ENCODE measurements at places on chromosomes 2 and 18.
A peak's percentile ranks its signal among the peaks of the same experiment; 100 is the strongest.

DNA sequence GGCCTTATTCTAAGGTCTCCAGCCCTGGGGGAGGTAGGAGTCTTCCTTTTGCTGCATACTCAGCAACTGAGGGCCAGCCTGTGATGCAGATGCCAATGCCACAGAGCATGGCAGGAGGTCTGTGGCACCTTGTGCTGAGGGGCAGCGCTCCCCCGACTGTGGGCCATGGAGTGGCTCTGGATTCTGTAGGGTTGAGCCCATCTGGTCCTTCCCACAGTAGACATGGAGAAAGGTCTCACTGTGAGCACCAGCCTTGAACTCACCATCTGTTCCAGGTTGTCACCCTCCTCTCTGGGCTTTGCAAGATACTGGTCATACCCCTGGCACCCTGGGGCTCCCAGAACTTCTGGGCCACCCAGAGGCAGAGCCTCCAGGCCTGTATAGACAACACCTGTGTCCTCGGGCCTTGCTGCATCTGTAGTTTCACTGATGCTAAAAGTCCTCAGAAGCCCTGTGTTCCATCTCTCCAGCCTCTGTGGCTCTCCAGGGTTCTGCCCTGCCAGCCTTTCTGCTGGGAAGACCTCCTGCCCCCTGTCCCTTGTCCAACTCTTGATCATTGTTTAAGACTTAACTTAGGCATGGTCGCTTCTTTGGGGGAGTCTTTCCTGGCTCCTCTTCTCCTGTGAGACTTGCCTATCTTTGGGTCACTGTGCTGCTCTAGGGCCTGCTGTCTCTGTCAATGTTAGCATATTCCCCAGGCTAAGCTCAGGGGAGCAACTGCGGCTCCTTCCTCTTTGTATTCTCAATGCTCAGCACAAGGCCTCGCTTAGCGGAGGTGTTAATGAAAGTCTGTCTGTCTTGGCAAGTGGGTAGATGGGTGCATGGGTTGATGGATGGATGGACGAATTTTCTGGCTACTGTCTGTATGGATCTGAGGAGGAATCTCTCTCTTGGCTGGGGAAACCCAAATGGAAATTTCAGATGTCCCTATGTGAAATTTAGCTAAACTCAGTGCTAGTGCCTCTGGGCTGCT is 160.9 kb downstream of the DYSF start:
- DNase-seq = no peak

- peak; percentile 67 for DNase-seq
Observed at GRCh38 chr2:6506361-6506794, 359.3 kb downstream of the CMPK2 start.

- no peak for DNase-seq
Observed at GRCh38 chr18:57089702-57090101, 57.2 kb upstream of the BOD1L2 start.

GRCh38 chr2:232781765-232782164 is 5.4 kb upstream of the KCNJ13 start:
- DNase-seq = peak; percentile 97

DNA sequence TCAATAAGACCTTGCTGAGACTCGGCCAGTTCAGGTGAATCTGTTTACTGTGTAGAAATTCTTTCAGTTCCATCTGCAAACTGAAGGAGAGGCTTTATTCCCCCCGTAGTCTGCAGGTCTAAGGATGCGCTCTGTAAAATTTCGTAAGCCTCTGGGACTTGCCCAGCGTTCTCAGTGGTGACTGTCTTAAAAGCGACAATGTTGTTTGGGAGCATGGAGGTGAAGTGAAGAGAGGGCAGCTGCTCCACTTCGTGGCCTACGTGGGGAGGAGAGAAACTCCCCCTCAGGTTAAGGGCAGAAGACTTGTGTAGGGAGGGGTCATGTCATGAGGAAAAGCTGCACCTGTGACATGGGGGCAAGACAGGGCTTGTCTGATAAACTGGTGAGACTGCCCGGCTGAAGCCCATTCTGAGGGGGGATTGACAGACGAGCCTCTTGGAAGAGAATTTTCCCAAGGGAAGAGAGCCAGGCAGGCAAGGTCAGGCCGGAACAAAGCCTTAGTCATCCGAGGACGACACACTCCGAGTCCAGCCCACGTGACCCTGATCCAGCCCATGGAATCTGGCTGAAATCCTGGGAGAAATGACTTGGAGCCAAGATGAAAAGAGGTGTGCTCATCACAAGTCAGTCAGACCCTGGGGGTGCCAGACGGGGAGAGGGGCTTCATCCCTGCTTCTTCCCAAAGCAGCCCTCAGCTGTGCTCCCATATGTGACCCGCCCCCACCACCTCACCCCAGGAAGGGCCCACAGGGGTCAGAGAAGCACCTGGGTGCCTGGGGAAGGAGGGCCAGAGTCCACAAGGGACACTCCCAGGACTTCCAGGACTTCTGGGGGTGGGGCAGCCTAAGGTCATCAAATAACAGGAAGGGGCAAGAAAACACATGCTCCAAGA is 88.5 kb upstream of the SH3BP4 start:
- no peak for DNase-seq

GRCh38 chr2:172339371-172340010 is 87.9 kb upstream of the ITGA6 start:
- DNase-seq = no peak
